ENCODE measurements at places on chromosomes 1 and 21.
A peak's percentile ranks its signal among the peaks of the same experiment; 100 is the strongest.

DNA sequence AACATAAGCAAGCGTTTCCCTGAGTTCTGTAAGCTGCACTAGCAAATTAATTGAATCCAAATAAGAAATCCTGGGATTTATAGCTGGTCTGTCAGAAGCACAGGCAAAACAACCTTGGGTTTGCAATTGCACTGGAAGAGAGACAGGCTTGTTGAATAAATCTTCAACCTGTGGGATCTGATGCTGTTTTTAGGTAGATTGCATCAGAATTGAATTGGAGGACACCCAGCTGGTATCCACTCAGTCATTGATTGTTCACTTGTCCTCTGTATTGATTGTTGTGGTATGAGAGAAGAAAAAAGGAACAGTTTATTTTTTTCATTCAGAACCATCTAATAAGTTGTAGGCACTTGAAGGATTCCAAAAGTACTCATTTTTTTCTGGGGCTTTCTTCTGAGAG is 497.4 kb downstream of the SIPA1L2 start:
- no peak for DNase-seq

DNA sequence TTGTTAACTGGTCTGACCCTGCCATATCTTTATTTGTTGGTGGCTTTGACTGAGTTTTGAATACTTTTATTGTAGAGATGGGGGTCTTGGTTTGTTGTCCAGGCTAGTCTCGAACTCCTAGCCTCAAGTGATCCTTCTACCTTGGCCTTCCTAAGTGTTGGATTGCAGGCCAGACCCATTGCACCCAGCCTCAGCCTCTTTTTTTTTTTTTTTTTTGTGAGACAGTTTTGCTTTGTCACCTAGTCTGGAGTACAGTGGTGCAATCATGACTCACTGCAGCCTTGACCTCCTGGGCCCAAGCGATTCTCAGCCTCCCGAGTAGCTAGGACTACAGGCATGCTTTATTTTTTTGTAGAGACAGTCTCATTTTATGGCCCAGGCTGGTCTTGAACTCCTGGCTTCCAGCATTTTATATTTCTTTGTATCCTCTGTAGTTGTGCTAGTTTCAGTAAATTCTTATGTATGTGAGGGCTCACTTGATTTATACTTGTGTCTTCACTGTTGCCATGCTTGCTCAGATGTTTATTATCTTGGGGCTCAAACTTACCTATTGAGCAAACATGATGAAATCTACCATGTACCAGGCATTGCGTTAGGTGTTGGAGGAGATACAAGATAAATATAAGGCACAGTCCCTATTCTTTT is 24.1 kb downstream of the THRAP3 start:
- no peak for DNase-seq

GRCh38 chr1:205284420-205285144 is 37.0 kb downstream of the NUAK2 start:
- DNase-seq = peak; percentile 86

DNA sequence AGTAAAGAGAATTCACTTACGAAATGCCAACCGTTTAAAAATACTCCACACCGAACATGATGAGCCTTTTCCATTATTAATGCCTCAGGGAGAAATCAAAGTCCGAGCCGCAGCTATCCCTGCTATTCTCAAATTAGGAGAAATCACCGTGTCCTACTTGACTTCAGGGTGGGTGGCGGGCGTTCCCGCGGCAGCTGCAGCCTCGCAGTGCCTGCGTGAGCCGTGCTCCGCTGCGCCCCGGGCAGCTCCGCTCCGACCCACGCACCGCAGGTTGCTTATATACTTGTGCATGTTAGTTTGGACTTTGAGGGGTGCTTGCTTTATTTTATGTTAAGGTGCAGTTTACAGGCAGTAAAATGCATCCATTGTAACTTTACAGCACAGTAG is 35.6 kb upstream of the PCBP3 start:
- DNase-seq = peak; percentile 23

GRCh38 chr1:202283379-202283844 is 58.3 kb downstream of the UBE2T start:
- no peak for DNase-seq

DNA sequence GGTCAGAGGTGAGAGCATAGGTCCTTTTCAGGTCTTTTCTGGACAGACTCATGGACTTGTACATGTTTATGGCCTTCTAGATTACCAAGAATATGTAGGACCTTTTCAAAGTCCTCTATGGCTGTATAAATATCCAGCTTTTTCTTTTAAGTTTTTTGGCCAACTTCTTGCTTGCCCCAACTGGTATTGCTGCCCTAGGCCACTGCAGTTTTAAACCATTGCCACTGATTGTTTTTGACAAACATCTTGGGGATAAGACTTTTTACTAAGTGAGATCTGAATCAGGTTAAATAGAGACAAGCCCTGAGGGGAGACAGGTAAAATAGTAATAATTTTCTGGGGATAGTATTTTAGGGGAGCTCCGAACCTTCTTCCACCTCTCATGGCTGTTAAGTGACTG is 14.8 kb upstream of the DDR2 start:
- no peak for DNase-seq

DNA sequence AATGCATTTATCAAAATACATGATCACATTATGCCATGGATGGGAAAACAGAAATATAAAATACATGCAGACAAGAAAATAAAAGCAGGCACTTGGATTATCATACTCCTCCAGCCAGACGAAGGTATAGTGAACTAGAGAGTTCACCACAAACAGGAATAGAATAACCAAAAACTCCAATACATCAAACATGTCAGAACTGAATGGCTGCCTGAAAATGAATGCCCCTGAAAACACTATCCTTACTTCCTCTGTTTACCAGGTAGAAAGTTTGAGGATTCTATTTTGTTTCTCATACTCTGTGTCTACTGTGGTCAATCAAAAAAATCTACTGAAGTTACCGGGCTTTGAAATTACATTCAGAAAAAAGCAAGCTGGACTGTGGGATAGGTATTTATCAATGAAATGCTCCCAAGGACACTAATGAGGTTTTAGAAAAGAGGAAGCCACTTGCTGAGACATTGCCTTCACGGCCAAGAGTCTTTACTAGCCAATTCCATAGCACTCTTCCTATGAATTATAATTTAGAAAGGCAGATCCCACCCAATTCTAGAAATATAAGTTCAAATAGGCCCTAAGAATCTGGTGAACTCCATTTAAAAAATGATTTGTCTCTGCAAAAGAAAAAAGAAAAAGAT is 197.7 kb downstream of the SMYD3 start:
- no peak for DNase-seq

DNA sequence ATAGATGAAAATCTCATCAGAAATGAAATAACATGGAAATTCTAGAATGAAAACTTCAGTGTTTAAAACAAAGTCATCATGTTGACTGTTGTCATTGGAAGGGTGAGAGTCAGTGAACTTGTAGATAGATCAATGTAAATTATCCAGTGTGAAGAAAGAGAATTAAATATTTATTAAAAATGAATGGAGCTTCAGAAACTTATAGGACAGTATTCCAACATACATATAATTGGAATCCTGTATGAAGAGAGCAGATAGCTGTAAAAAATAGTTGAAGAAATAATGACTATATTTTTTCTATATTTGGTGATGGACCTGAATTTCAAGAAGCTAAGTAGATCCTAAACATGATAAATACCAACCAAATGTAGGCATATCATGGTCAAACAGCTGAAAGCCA is 60.0 kb downstream of the MAN1A2 start:
- no peak for DNase-seq

GRCh38 chr21:45698493-45699184 is 55.1 kb downstream of the PCBP3 start:
- DNase-seq = no peak

- no peak for DNase-seq
Measured at GRCh38 chr1:85976516-85977205, 179.9 kb downstream of the COL24A1 start.

GRCh38 chr1:9510130-9510529 is 29.1 kb upstream of the SLC25A33 start:
- DNase-seq = no peak

DNA sequence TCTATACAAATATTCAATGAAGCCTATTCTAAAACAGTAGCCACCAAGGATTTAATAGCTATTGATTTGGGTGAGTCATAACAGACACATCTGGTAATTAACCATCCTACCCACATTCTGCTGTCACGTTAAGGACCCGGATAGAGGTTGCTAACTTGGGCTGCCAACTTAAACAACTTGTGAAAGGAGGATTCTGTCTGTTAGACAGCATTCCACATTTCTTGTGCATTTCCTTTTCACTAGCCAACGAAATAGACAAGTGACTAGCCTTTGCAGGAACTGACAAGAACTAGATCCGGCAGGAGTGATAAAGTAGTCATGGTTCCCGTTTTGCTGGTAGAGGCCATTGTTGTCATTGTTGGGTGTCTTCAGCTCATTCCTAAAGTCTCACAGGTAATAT is 9.5 kb downstream of the DSCAM start:
- DNase-seq = no peak

GRCh38 chr1:168521401-168522000 is 22.3 kb downstream of the XCL2 start:
- DNase-seq = no peak

All from sciatic nerve (tissue), 2 donors.